ENCODE measurements at places on chromosomes 13 and 19.

- DNase-seq: no peak
Observed at GRCh38 chr13:79581870-79582315, 100.9 kb downstream of the NDFIP2 start.

GRCh38 chr13:52195401-52195837 lies 36.0 kb upstream of the NEK3 start:
- no peak for DNase-seq

DNA sequence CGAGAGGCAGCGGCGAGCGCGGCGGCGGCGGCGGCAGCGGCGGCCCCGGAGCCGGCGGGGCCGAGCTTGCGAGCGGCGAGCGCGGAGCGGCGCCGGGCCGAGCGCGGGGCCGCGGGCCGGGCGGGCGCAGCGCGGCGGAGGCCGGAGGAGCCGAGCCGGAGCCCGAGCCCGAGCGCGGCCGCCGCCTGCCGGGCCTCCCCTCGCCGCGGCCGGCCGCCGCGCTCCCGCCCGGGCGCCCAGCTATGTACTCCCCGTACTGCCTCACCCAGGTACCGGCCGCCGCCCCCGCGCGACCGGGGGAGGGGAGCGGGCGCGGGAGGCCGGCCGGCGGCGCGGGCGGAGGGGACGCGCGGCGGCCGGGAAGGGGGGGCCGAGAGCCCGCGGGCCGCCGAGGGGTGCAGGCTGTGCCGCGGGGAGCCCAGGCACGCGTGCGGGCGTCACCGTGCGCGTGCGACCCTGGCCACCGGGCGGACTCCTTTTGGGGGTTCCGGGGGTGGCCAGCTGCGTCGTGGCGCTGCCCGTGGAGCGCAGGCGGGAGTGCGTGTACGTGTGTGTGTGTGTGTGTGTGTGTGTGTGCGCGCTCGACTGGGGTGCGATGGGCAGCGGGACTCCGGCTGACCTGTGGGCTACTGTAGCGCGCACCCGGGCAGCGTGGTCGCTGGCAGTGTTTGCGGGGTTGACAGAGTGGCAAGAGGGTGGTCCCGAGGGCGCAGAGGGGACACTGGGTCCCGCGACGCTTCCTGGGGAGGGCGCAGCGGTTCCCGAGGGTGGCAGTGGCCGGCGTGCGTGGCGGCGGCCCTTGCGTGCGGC lies 526 bp downstream of the NFIX start:
- no peak for DNase-seq

DNA sequence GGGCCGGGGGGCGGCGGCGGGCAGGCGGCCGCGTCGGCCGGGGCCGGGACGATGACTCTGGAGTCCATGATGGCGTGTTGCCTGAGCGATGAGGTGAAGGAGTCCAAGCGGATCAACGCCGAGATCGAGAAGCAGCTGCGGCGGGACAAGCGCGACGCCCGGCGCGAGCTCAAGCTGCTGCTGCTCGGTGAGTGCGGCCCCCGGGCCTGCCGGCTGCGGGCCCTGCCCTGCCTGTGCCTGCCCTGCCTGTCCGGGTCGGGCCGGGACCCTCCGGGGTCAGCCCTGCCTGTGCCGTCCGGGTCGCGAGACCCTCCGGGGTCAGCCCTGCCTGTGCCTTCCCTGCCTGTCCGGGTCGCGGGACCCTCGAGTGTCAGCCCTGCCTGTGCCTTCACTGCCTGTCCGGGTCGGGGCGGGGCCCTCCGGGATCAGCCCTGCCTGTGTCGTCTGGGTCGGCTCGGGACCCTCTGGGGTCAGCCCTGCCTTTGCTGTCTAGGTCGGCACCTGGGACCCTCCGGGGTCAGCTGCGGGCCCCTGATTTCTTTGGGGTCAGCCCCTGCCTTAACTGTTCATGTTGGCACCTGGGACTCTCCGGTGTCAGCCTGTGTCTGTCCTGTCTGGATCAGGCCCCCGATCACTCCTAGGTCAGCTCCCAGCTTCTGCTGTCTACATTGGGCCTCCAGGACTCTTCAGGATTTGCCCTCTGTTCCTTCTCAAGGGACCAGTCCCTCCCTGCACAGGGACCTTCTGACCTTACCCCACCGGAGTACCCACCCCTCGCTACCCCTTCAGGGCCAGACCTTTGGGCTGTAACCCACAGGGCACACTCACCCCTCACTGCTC lies 659 bp downstream of the GNA11 start:
- DNase-seq: no peak

GRCh38 chr13:25731536-25731935 lies 320.3 kb downstream of the SHISA2 start:
- no peak for DNase-seq

DNA sequence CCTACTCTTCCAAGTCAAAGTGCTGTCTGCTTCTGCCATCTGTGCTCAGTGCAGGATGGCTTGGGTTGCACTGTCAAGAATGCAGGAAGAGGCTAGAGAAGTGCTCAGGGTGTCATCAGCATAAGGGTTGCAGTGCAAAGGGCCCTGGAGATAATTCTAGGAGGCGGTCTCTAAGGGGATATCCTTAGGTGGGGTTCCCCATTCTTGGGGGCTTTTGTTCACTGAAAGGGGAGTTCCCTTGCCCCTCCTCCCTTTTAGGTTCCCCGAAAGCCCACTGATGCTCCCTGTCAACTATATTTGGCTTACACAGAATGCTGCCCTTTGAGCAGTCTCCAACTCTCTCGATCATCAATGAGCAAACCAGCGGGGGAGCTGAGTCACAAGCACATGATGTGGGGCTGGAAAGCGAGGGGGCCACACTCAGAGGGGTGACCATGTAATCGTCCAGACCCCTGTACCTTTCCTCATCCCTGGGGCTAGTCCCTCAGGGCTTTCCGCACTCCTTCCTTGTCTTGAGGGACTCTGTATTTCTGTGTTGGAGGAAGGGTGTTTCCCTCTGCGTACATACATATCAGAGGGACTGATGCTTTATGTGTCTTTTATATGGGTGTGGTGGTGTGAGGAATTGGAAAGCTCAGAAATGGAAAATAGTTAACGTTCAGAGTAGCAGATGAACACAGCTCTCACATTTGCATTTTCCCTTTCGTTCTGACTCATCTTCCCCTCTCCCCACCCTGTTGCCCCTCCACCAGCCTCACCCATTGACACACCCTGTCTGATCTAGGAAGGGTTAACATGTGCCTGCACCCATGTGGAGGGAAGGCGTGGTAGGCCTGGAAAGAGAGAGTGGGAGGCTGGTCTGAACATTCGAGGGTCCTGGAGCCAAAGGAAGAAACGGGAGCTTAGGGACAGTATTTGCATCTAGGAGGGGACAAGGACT lies 6.7 kb downstream of the ZBTB32 start:
- no peak for DNase-seq

GRCh38 chr13:27839809-27840467 lies 47.7 kb downstream of the GSX1 start:
- DNase-seq: no peak

- peak; percentile 10 for DNase-seq
Observed at GRCh38 chr13:27379694-27380641, 44.5 kb upstream of the GTF3A start.

DNA sequence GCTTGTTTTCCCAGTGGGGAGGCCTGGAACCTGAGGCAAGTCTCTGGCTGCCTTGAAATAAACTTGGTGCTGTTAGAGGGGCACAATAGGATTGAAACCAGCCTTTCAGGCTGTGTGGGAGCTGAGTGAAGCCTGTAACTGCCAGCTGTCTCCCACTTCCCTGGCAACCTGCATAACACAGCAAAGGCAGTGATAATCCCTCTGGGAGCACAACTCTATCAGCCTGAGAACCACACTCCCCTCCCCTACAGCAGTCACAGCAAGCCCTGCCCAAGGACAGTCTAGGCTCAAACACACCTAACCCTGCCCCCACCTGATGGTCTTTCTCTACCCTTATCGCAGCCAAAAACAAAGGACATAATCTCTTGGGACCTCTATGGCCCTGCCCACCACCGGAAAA lies 683.8 kb upstream of the ATXN8OS start:
- no peak for DNase-seq

DNA sequence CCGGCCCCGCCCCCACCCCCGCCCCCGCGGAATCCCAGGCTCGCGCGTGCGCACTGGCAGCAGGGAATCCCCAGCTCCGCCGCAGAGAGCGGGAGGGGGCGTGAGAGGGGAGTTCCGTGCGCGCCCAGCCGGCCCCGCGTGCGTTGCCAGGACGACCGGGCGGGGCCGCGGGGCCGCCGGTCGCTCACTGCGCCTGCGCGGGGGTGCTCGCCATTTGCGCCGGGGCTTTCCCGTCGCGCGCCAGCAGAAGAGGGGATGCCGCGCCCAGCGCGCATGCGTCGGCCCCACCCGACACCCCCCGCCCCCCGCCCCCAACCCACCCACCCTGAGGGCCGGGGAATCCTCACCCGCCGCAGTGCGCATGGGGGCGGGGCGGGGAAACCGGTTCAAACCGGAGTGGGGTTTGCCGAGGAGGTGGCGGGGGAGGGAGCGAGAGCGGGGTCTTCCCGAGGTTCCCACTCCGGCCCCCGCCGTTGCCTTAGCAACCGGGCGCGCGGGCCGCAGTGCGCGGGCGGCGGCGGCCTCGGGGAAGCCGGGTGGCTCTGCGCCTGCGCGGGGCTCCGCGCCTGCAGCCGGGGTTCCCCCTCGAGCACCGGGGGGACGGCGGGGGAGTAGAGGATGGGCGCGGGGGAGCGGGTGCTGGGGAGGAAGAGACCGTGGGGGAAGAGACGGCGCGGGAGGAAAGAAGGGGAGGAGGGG lies 15.1 kb downstream of the CCDC124 start:
- DNase-seq: peak; percentile 95

- no peak for DNase-seq
Observed at GRCh38 chr19:18333680-18334079, 6.7 kb upstream of the PGPEP1 start.

- no peak for DNase-seq
Observed at GRCh38 chr13:80363890-80364503, 23.1 kb upstream of the SPRY2 start.

- DNase-seq: no peak
Observed at GRCh38 chr19:2987797-2988196, 10.4 kb downstream of the TLE6 start.

GRCh38 chr13:90918536-90918935 lies 429.0 kb upstream of the MIR17HG start:
- DNase-seq: no peak

GRCh38 chr19:18501832-18502231 lies 20.0 kb downstream of the ELL start:
- no peak for DNase-seq

DNA sequence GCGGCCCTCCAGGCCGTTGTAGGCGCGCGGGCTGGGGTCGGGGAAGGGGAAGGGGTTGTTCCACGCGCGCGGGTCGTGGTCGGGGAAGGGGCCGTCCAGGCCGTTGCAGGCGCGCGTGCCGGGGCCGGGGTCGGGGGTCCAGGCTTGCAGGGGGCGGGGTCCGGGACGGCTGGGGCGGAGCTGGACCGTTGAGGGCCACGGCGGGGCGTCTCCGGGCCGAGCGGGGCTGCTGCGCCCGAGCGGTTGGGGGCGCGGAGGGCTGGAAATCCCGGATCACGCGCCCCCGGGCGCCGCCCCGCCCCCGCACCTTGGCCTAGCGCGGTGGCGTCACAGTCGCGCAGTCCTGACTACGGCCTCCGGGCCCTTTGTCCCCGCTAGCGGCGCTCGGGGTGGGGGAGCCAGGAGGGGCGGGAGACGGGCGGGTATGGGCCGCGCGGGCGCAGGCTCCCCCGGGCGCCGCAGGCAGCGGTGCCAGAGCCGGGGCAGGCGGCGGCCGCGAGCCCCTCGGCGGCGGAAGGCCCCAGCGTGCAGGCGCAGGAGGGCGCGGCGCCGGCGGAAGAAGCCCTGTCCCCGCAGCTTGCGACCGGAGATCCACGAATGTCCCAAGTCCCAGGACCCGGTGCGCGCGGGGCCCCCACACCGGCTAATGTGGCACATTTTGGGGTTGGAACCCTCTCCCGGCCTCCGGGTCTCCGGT lies 665 bp downstream of the GPX4 start:
- no peak for DNase-seq

DNA sequence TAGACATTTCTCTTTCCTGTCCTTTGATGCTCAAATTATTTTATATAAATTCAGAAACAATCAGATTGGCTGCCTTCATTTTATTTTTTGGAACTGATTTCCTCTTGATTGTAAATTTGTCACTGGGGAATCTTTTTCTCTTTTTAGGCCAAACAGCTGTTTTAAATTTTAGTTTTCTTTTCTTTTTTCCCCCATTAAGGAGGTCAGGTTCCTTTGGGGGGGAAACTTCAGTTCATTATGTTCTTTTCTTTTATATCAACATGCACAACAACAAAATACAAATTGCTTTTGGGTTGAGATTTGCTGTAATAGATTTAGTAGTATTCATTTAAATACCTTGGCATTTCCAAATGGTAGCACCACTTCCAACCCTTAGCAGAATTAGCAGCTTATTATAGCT lies 264.8 kb upstream of the SPRY2 start:
- DNase-seq: no peak

GRCh38 chr13:100131863-100132574 lies 43.1 kb downstream of the PCCA start:
- no peak for DNase-seq

DNA sequence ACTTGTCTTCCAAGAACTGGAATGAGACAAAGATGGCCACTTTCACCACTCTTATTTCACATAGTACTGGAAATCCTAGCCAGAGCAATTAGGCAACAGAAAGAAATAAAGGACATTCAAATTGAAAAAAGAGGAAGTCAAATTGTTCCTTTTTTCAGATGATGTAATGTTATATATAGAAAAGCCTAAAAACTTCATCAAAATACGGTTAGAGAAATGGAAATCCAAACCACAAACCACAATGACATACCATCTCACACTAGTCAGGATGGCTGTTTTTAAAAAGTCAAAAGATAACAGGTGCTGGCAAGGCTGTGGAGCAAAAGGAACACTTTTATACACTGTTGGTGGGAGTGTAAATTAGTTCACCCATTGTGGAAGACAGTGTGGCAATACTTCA lies 113.3 kb upstream of the SPRY2 start:
- DNase-seq: no peak

DNA sequence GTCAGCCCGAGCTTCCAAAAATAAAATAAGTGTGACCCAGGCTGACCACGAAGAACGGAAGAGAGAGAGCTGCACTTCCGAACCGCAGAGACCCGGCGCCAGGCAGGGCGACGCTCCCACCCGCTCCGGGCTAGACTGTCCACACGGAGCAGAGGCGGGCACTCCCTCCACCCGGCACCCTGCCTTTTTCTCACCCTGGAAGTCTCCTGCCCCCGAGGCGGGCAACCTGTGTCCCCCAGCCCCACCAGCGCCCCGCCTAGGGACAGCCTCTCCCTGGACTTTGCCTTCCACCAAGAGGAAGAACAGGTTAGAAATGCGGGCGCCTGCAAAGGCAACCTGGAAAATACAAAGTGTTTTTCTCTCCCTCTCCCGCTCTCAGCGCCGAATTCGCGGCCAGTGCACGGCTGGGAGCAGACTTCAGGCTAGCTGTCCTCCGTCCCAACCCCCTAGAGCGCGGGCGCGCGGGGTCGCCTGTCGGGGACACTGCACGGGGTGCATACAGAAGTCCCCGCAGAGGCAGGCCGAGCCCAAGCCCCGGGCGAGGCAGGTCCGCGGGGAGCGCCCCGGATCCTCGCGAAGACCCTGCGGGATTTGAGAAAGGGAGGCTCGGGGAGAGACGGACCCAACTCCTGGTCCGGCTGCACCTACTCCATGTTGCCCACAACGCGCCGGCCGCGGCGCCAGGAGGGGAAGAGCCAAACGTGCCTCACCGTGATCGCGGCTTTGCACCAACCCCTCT lies 845 bp downstream of the SPRY2 start:
- no peak for DNase-seq
